ENCODE measurements at places on chromosomes 7 and 10.

GRCh38 chr10:76970711-76971519 lies 666.7 kb downstream of the KCNMA1 start:
- DNase-seq = no peak

GRCh38 chr7:155533827-155534690 lies 12.3 kb downstream of the CNPY1 start:
- no peak for DNase-seq

GRCh38 chr7:139153832-139154231 lies 44.3 kb upstream of the ZC3HAV1 start:
- DNase-seq = no peak

DNA sequence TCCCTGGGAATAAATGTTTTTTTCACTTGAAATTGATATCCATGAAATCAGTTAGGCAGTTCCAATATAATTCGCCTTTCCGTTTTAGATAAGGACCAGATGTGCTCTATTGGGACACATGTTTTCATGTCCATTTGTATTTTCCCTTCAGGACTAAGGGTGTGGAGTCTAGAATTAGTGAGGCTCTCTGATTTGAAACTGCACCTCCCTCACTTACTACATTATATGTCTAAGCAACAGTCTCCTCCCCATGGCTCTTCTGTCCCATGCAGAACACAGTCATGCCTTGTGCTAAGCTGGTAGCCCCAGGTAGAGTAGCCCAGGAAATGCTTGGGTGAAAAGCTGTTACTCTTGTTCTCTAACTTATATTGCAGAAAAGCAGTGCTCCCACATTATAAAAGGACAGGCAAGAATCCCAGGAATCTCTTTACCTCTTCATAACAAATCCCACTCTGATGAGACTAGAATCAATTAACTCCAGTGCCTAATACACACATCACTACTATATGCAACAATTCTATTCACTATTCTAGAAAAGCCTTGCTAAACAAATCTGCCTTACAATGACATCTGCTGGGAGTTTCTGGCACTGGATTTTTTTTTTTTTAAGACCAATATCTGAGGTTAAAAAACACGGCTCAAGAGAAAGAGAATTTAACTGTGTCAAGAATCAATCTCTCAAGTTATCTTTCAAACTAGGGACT lies 293.9 kb downstream of the SNX13 start:
- DNase-seq = no peak

- no peak for DNase-seq
Observed at GRCh38 chr10:76329891-76330575, 898.6 kb downstream of the LRMDA start.

DNA sequence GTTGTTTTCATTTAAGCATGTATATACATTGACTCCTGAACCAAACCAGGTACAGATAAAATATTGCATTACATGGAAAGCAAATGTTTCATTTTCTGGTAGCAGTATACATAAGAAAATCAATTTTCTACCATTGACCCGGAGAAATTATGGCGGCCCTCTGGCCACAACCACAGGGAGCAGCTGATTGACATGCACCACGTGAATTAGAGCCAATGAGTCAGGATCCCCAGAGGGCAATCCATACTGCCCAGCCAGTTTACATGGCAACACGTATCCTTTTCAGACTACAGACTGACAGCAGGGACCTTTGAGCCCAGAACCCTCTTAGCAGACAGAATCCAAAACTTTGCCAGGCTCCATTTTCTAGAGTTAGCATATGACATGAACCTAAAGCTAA lies 272.2 kb upstream of the NEBL start:
- DNase-seq = no peak

DNA sequence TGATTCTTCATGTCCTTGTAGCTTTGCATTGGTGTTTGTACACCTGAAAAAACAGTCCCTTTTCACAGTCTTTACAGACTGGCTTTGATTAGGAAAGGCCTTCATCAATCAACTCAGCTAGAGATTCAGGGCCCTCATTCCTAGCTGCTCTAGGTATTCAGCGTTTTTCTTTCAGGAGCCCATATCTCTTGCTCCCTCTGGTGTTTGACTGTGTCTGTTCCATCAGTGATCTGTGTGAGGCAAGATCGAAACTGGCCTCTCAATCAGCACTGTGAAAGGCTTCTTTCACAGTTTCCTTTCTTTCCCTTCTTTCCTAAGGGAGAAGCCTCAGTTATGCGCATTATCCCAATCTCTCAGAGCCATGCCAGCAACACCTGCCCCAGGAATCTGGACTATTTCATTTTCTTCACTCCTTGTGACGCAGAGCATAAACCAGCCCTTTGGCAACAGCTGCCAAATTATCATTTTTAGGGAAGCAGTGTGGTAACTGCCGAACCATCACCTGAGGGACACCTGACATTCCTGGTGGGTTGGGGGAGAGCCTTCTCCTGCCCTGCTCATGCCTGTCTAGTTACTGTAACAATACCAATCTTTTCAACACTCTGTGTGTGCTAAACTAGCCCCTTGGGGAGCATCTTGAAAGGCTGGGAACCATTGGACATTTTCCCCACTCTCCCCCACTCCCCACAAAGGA lies 75.7 kb upstream of the CCDC71L start:
- DNase-seq = peak; percentile 26

DNA sequence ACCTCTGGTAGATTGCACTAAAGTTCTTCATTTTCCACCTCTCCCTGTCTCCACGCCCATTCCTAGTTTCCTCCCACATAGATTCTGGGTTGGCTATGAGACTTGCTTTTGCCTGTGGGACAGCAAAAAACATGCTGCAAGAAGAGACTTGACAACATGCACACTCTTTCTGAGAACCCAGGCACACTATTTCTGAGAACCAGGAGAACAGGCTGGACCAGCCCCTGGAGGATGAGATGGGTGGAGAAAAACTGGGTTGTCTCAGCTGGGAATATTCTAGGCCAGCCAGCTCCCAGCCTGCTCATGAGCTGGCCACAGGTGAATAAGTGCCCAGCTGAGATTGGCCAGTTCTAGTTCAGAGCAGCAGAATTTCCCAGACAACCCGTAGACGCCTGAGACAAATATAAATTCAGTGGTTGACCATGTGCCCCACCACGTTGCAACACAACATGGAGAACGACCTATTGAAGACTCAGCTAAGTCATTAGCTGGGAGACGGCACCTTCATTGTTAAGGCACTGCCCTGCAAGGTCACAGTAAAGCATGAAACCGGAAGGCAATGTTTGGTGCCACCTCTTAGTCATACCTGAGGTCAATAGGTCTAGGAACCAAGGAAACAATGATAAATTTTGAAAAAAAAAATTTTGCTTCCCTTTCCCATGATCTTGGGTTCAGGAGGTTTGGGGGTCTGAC lies 92.7 kb upstream of the AKR1E2 start:
- no peak for DNase-seq

DNA sequence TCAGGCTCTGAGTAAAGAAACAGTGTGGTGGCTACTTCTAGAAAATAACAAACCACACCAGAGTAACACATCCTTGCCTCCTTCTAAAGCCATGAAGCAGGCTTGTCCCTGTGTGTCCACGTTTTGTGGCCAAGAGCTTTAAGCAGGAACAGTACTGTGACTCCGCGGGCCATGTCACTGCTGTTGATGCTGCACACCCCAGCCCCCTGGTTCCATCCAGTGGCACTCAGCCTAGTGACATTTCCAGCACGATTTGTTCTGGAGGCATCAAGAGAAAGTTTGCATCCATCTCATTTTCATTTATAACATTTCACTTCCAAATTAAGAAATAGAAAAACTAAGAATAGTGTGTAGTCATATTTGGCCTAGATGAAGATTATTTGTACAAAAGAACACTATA lies 211.3 kb downstream of the PAXIP1 start:
- DNase-seq = no peak

GRCh38 chr10:130180416-130180815 lies 44.2 kb downstream of the GLRX3 start:
- DNase-seq = no peak

- peak; percentile 59 for DNase-seq
Observed at GRCh38 chr10:114632869-114633715, 25.0 kb downstream of the ABLIM1 start.

- no peak for DNase-seq
Observed at GRCh38 chr7:85426487-85426960, 239.7 kb upstream of the SEMA3D start.

- DNase-seq = peak; percentile 35
Observed at GRCh38 chr7:30412782-30413504, 65.6 kb downstream of the NOD1 start.

GRCh38 chr10:103564116-103564501 lies 70.6 kb downstream of the NEURL1 start:
- DNase-seq = no peak

DNA sequence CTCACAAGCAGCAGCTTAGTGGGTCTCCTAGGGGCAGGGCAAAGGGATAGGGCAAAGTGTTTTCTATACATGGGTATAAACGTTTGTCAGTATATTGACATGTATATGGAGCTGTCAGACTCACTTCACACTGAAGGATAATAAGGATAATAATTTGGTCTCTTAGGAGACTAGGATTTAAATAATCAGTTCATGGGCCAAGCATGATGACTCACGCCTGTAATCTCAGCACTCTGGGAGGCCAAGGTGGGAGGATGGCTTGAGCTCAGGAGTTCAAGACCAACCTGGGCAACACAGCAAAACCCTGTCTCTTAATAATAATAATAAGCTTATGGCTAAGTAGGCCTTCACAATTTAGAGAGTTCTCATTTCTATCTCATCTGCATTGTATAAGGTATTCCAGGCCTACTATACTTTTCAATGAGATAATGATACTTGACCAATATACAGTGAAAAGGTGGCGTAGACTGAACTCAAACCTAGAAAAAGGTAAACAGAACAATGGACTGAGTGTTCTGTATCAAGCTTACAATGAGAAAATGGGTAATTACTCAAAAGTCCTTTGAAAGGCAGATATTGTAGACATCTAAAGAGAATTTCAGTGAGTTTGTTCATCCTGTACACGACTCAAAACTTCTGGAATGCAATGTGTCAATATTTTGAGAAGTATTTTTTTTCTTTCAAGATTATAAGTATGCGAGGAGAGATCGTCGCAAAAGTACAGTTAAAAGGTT lies 7.0 kb downstream of the GSAP start:
- DNase-seq = no peak

- DNase-seq = peak; percentile 35
Observed at GRCh38 chr7:66281678-66282590, 76.8 kb downstream of the TPST1 start.

GRCh38 chr7:1061180-1061579 lies 16.8 kb downstream of the GPR146 start:
- no peak for DNase-seq

- DNase-seq = no peak
Observed at GRCh38 chr7:142571581-142571980, 177.7 kb upstream of the PRSS1 start.

- no peak for DNase-seq
Observed at GRCh38 chr7:88539518-88539917, 220.0 kb upstream of the ZNF804B start.

GRCh38 chr10:102115775-102116174 lies 4.4 kb downstream of the LDB1 start:
- DNase-seq = no peak

DNA sequence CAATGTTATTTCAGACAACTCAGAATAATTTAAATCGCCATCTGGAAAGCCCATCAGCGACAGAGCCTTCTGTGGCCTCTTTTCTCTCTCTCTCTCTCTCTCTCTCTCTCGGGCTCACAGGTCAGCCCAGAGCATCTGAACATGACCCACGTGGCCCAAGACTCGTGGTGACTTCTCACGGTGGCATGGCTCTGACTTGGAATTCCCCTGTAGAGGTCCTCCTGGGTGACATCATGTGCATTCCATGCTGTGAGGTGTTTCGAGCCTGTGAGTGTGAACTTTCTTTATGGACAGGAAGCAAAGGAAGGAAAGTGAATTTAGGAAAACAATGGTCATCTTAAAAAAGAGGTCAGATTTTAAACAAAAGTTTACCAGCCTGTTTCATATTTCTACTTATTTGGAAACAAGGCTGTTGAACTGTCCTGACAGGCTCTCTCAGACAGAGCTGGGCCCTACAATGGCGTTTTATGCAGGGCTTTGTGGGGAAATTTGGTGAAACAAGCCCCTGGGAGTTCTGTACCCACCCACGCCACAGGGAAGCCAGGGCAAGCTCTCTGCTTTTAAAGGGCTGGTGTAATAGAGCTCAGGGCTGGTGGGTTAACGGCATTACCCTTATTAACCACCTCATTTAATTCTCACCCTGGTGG lies 359.7 kb upstream of the ZNF32 start:
- no peak for DNase-seq

- no peak for DNase-seq
Observed at GRCh38 chr10:123390874-123391273, 236.7 kb downstream of the BUB3 start.

All from tibial artery (tissue), 4 donors.